Esophagus mucosa (tissue), 1 donor: ENCODE measurements at places on chromosomes 13 and 19. TPM values are rescaled to one million over a fixed set of nuclear protein-coding genes. Genes with fewer than 3 reads are reported as not detected.

PGLYRP1 gene
- total RNA-seq, result not detected

GRCh38 chr13:41740479-41740878 lies 220.4 kb downstream of the VWA8 start:
- no peak for ATAC-seq

DNA sequence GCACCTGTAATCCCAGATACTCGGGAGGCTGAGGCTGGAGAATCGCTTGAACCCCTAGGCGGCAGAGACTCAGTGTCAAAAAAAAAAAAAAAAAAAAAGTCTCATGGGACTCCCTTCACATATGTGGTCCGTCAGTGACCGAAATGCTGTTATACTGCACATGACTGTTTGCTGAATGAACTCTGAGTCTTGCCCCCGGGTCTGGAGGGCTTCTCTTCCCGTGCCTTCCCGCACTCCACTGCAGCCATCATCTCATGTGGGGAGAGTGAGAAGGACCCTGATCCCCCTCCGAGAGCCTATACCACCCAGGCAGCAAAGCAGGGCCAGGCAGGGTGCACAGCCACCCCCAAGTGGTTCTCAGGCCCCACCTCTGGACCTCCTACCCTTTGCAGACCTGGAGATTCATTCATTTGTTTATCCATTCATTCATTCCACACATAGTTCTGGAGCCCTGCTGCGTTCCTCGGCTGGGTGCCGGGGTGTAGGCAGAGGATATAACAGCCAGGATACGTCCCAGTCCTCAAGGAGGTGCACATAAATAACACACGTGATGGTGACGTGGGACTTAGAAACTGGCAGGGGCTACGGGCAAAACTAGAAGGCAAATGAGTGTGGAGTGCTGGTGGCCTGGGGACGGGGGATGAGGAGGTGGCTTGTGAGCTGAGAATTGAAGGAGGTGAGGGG lies 14.2 kb downstream of the NDUFA11 start:
- no peak for ATAC-seq

GRCh38 chr13:73820688-73821087 lies 313.5 kb downstream of the KLF12 start:
- no peak for ATAC-seq

GRCh38 chr19:34316247-34316646 lies 48.7 kb upstream of the GPI start:
- ATAC-seq, result no peak

DNA sequence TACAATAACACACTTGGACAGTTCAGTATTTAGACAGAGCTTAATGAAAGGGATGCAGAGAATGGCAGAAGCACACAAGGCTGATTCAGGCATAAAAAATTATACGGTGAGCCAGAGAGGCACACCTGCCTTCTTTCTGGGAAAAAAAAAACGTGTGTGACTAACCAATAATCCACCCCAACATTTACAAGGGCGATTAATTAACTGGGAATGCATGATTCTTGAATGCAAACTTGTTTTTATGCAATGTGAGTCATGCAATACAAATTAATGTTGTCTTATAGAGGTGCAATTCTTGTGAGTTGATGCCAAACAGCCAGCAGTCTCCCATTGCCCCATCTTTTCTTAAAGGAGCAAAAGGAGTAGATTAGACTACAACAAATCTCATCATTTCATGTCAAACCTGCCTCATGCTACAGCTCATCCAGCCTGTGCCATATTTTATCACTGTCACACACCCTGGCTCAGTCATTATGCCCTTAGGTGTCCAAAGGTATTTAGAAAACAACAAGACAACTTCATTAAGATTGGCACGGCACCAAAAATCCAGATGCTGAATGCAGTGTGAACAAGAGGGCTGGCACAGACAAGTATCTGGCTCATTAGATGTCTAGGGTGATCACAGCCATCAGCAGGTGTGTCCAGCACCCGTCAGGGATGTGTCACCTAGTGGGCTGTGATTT lies 721.1 kb downstream of the EFNB2 start:
- ATAC-seq, result peak; percentile 93

DNA sequence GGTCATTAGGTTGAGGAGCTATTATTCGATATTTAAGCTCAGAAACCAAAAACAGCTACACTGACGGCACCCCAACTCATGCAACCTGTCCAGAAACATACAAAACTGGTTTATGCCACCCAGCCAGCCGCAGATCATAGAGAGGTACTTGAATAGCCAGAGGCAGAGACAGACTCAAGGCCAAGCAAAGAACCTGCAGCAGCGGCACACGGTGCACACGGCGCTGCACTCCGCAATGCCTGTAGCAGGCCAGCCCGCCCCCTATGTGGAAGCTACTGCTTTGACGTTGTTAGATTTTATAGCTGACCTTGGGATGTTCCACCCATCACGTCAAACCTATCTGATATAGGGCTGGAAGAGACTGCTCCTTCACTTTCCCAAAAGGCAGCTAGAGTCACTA lies 11.9 kb upstream of the DHRS12 start:
- ATAC-seq, result peak; percentile 45

PRRG2 gene
- 13.2 TPM for total RNA-seq

DLL3 gene
- total RNA-seq, result not detected

- ATAC-seq, result peak; percentile 52
These were observed 6.6 kb upstream of the FLT1 start for GRCh38 chr13:28501547-28501946.

RINL gene
- 7.6 TPM for total RNA-seq

LSR gene
- 66.6 TPM for total RNA-seq

SLC15A1 gene
- 2.9 TPM for total RNA-seq

RPS19 gene
- 2,011 TPM for total RNA-seq

- no peak for ATAC-seq
These were observed 1.9 kb downstream of the SIGLEC5 start for GRCh38 chr19:51628153-51628939.

DNA sequence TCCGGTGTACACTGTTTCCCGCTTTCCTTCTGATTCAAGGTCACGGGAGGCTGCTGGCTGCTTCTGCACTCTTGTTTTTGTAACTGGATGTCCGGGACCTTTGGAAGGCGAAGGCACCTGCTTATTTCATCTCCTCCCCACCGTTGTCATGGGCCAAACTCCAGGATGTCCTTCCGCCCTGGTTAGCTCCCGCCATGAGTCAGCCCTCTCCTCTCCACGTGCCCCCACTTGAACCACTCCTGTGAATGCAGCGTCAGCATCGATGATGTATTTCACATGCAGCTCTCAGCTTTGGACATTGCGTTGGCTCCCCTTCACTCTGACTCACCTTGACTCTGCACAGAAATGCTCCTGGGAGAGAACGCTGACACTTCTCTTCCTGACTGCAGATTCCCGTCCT lies 5.5 kb upstream of the GALP start:
- peak; percentile 99 for ATAC-seq

GRCh38 chr13:100674572-100674871 lies at the start of gene TMTC4:
Gene TMTC4 (minus strand): TSS chr13:100674795. CDS start chr13:100670362, 4,433 bp downstream.
- no peak for ATAC-seq

DNA sequence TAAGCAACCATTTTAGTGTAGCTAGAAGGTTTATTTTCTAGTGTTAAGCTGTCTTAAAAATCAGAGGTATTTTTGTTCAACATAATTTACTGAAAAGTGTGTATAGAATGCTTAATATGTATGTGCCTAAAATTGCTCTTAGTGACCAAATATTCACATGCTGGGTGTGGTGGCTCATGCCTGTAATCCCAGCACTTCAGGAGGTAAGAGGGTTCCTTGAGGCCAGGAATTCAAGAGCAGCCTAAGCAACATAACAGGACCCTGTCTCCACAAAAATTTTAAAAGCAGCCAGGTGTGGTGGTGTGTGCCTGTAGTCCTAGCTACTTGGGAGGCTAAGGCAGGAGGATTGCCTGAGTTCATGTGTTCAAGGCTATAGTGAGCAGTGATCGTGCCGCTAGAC lies 120.9 kb upstream of the FRY start:
- ATAC-seq, result no peak

GRCh38 chr13:111281751-111282311 lies 38.6 kb upstream of the TEX29 start:
- ATAC-seq, result no peak
